ENCODE measurements at places on chromosomes 2 and 18.

DNA sequence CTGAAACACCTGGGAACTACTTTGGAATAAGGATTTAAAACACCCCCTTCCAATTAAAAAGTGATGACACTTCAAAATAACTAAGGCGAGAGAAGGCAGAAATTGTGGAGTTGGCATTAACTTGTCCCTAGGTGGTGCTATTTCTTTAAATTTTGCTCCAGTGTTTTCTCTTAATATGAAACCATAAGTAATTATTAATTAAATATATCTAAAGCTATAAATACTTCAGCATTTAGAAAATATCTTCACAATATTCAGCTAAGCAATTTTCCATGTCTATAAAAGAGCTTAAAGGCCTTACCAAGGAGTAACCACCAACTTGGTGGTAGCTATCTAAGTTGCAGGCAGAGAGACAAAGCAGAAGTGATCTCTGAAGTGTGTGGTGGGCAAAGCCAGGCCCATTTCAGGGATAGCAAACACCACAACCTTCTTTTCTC lies 186.8 kb upstream of the PGAP1 start:
- no peak for DNase-seq

DNA sequence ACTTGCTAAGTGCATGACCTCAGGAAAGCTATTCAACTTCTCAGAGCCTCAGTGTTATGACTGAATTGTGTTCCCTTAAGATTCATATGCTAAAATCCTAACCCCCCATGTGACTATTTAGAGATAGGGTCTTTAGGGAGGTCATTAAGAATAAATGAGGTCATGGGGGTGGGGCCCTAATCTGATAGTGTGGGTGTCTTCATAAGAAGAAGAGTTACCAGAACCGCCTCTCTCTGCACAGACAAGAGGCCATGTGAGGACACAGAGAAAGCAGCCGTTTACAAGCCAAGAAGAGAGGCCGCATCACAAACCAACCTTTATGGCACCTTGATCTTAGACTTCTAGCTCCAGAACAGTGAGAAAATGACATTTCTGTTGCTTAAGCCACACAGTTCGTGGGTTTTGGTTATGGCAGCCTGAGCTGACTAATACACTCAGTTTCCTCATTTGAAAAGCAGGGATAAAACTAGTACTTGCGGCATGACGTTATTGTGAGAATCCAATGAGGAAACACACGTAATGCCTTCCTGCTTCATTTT lies 9.9 kb downstream of the SH2D6 start:
- no peak for DNase-seq

GRCh38 chr2:209074711-209075110 lies 349.1 kb upstream of the MAP2 start:
- no peak for DNase-seq

- no peak for DNase-seq
These were observed 37.0 kb downstream of the GBX2 start for GRCh38 chr2:236131073-236131692.

GRCh38 chr2:33457556-33458247 lies 18.7 kb upstream of the RASGRP3 start:
- no peak for DNase-seq

DNA sequence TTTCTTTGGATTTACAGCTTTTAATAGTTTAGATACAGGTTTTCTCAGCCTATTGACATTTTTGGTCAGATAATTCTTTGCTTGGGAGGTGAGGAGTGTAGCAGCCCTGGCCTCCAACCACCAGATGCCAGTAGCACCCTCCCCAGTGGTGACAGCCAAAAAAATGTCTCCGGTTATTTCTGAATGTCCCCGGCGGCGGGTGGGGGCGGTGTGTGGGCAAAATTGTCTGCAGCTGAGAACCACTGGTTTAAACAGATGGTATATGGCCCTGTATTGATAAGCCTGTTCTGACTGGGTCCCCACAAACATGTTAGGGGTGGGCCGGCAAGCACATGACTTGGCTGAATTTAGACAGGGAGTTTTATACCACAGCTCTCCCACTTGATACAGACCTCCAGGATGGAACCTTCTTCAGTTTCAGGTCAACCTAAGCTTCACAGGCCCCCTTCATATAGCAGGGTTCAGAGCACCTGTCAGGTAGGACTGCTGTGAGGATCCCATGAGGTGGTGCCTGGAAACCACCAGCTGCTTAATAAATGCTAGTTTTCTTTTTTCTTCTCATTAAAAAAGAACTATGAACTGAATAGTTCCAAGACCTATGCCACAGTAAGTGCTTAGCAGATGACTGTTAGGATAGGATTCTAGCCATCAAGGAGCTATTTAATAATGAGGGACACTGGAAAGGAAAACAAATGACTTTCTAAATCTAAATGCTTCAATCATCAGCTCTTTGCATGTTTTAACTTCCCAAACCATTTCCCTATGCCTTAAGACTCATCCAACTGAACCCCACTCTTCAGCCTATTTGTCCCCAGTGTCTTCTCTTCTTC lies 18.1 kb downstream of the LPIN2 start:
- peak; percentile 66 for DNase-seq

DNA sequence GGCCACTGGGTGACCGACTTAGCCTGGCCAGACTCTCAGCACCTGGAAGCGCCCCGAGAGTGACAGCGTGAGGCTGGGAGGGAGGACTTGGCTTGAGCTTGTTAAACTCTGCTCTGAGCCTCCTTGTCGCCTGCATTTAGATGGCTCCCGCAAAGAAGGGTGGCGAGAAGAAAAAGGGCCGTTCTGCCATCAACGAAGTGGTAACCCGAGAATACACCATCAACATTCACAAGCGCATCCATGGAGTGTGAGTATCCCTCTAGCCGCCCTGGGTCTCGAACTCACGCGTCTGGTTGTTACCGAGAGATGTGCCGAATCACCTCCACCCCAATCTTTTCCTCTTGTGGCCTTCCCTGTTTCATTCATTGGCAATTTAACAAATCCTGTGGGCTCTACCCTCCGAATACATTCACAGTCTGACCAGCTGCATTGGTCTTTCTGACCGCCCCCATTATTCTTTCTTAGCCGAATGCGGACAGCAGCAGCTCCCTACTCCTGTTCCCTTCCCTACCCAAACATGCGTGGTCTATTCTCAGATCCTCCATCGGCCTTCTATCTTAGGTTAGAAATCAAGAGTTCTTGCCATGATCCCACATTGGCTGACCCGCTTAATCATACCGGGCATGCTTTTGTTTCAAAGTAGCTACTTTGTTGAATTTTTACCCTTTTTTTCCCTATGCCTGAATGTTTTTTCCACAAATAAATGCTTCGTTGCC lies 631 bp downstream of the RPL31 start:
- peak; percentile 13 for DNase-seq

- no peak for DNase-seq
These were observed 78.3 kb downstream of the ADAM23 start for GRCh38 chr2:206521612-206522011.

GRCh38 chr2:178482437-178482836 lies 2.2 kb downstream of the PLEKHA3 start:
- DNase-seq = no peak

DNA sequence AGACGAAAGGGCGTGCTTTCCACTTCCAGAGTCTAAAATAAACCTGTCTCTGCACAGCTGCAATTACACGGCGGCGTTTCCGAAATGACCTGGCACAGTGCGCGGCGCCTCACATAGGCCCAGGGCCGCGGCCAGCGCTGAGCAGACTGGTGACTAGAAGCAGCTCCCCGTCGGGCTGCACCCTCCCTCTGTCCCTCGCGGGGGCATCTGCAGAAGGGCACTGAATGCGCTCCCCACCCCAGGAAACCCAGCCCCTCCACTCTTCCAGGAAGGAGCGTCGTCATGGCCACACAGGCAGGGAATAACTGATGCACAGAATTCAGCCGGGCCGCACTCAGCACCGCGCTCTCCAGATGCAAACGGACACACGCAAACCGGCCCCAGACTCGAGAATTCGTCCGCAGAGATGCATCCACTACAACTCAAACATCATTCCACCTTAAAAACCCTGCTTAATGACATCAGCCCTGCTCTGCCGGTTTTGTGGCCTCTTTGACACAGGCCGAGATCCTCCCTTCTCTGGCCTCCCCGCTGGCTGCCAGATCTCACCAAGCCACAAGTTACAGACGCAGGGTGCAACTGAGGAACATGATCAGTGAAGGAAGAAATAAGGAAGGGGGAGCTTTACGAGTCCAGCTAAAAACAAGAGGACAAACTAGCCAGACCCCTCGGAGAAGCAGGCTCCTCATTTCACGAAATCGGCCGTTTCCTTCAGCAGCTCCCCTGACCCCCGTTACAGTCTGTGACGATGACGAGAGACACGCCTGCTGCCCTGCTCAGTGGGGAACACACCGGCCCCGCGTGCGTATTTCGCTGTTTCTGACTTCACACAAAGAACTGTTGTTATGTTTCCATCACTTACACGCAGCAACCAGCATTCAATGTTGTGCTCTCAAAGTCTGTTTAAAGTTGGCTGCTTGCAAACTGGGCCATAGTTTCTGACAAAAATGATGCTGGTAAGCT lies 40.2 kb downstream of the MBP start:
- DNase-seq = no peak

GRCh38 chr2:216188956-216189355 lies 79.8 kb downstream of the XRCC5 start:
- no peak for DNase-seq

GRCh38 chr2:36708041-36708741 lies 11.7 kb downstream of the VIT start:
- no peak for DNase-seq

GRCh38 chr18:50853863-50854271 lies 25.1 kb upstream of the ME2 start:
- no peak for DNase-seq

GRCh38 chr2:231951452-231952035 lies 10.0 kb upstream of the DIS3L2 start:
- no peak for DNase-seq

DNA sequence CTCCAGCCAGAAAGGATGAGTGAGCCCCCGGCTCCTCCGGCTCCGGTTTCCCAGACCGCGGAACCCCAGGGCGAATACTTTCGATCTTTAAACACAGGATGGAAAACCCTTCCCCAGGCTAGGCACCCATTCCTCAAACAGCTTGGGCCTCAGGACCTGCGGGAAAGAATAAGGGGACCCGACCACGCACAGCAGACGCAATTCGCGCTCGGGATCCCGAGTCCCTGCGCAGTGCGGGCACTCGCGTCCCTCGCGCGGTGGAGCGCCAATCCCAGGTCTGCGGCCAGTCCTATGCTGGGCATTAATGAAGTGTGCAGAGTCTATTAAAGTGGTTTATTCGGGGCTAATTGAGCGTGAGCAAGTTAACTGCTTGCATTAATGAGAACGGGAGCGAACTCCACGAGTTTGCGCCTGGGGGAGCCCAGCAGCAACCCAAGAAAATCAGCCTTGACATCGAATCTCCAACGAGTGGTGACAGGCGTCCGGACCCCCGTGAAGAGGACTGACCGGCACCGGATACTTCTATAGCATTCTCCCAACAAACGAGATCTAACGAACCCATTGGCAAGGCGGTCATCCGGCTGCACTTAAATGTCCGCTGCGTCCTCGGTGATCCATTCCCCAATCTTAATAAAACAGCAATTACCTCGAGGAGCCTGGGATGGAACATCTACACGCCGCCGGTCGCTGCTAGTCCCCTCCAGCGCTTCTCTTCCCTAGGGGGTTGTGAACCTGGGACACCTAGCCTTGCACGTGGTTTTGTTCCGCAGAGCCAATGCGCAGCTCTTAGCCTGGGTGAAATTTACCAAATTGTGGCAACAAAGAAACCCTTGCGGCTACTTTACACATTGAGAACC lies 1.6 kb downstream of the OSR1 start:
- no peak for DNase-seq

DNA sequence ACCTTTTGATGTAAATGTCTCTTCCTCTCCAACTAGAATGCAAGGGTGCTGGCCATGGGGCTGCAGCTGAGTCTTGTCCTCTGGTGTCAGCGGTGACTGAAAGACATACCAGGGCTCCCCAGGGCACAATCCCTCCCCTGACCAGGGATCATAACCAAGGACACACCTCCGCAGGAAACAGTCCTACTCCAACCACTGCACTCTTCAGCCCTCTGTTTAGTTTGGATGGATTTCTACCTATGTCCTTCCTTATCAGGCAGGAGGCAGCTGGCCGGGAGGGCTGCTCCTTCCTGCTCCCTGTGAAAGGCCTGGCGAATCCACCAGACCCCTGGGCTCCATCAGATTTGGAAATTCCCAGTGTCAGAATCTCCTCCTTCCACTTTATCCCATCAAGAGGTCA lies 185.2 kb upstream of the ID2 start:
- DNase-seq = no peak

DNA sequence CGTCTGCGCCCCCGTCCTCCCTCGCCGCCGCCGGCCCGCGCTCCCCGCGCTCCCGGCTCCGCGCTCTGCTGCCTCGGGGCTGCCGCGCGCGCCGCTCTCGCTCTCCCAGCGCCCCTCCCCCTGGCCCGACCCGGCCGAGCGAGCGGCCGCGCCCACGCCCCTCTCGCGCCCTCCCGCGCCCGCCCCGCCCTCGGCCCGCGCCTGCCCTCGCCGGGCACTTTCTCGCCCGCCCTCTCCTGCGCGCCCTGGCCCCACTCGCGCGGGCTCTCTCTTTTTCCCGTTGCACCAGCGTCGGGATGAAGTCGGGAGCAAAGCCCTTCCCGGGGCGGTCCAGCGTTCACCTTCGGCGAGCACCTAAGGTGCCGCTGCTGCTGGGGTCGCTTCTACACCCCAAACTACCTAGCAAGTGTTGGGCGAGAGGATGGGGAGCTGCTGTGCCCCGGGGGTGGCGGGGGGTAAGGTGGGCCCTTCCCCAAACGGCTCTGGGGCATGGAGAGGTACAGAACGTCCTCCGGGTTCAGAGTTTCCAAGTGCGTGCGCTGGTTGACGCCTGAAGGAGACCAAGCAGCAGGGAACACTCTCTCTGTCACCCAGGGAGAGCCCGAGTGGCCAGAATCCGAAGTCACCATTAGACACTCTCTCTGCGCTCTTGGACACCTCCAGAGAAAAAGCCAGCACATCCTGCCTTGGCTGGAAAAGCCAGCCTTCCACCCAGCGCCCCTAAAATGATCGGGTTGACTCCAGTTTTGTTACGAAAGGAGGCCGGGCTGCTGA lies at the start of gene COLEC12:
COLEC12 (minus strand) TSS at position 70 of the 774 bp plus-strand sequence. CDS start 187 bp downstream, outside the sequence.
- DNase-seq = no peak

GRCh38 chr2:168673265-168674189 lies 128.9 kb upstream of the NOSTRIN start:
- no peak for DNase-seq

DNA sequence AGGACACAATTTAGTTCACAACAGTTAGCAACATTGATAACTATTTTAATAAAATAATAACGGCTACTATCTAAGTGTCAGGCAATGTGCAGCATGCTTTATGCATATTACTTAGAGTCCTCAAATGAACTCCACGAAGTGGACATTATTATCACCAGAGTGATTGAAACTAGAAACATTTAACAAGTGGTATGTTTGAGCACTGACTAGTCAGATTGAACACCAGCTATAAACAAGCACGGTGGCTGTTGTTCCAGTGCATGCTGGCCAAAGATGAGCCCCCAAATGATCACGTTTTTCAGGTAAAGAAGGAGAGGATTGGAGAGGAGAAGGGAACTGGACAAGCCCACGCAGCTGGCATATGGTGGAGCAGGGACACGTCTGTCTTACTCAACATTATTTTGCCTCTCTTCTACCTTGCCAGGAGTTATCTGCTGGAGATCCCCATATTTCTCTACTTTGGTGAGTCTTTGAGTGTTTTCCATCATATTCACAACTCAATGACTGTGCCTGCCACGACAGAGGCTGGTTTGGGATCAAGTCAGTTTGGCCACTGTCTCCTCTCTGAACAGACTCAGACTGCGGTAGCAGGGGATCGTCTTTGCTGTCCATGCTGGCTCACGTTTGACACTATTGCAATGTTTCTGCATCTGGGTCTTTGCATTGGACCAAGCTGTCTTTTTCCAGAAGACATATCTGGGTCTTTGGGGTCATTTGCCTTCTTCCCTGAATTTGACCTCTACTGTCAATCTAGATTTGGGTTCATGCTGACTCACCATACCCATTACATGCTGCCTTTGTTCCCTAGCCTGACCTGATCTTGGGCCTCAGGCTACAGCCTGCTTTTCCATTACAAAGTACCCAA lies 66.0 kb upstream of the ACSL3 start:
- DNase-seq = no peak
